ENCODE measurements at places on chromosomes 2 and 18.

DNA sequence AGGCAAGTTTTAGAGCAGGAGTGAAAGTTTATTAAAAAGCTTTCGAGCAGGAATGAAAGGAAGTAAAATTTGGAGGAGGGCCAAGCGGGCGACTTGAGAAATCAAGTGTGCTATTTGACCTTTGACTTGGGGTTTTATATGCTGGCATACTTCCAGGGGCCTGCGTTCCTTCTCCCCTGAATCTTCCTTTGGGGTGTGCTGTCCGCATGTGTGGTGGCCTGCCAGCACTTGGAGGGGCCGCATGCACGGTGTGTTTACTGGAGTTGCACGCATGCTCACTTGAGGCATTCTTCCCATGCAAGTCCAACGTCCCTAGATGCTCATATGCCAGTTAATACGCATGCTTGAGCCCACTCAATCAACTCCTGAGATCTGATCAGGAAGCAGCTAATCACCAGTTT, 78.3 kb upstream of the MAP4K4 start:
- no peak for DNase-seq

- no peak for DNase-seq
These were observed 126.4 kb downstream of the TMEM17 start for GRCh38 chr2:62379566-62379965.

DNA sequence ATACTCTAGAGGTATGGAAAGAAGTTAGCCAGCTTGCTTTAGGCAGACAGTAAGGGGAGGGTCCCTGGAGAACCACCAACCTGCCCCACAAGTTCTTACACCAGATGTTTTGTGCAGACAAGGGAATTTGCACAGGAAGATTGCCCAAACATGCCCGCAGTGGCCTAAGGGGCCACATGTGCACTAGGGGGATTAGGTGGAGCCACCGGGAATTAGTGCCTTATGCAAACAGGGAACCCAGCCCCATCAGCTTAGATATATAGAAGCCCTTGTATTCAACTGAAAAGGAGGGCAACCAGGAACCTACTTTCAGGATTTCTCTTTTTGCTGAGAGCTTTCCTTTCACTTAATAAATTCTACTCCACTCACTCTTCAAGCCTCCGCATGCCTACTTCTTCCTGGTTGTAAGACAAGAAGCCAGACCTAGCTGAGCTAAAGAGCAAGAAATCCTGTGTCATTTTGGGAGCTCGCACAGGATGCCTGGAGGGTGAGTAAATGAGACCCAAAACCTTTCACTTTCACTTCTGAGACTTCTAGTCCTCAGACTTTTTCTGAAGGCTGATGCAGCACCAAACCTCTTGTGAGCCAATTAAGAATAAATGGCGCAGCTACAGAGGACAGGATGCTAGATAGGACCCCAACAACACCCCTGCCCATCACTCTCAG, 146.3 kb downstream of the GCA start:
- DNase-seq = peak; percentile 13

- no peak for DNase-seq
These were observed 170.3 kb upstream of the VRK2 start for GRCh38 chr2:57876313-57876712.

GRCh38 chr2:46299365-46300263, 2.4 kb downstream of the EPAS1 start:
- no peak for DNase-seq

DNA sequence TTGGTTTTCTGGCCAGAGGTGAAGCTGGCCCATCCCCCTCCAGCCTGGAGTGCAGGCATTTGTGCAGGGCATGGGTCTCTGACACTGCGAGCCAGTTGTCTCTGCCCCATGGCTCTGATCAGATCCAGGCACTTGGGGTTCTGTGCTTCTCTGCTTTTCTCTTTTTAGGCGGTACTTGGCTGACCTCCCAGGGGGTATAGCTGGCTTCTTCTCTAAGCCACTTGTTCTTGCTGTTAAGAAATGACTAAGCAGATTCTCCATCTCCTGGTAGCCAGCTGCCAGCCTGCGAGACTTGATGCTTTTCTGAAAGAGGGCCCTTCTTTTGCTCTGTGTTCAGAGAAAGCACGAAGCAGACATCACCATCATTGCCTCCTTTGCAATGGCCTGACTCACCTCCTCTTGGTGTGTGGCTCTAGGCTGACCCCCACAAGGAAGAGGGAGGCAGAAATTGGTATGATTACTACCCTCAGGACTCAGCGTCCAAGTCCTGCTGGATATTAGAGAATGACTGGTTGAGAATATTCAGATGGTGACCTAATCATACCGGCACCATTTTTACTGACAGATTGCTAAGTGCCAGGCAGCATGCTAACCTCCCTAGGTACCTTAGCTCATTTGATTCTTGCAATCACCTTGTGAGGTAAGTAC, 32.7 kb downstream of the TNP1 start:
- DNase-seq = no peak

- DNase-seq = no peak
These were observed 257.5 kb upstream of the KLHL29 start for GRCh38 chr2:23127465-23127864.

Measured in T-helper 1 cell (primary cell).